ENCODE measurements at places on chromosomes 2 and 18.
A peak's percentile ranks its signal among the peaks of the same experiment; 100 is the strongest.

DNA sequence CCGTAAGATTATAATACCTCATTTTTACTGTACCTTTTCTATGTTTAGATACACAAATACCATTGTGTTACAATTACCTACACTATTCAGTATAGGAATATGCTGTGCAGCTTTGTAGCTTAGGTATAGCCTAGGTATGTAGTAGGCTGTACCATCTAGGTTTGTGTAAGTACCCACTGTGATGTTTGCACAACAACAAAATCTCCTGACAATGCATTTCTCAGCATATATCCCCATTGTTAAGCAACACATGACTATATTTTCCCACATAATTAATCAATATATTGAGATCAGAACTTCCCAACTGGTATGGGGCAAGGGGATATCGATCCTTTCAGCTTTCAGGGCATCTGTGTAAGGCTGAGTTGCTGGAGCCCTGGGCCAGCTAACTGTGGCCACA, 106.3 kb upstream of the OTX1 start:
- DNase-seq, result no peak

DNA sequence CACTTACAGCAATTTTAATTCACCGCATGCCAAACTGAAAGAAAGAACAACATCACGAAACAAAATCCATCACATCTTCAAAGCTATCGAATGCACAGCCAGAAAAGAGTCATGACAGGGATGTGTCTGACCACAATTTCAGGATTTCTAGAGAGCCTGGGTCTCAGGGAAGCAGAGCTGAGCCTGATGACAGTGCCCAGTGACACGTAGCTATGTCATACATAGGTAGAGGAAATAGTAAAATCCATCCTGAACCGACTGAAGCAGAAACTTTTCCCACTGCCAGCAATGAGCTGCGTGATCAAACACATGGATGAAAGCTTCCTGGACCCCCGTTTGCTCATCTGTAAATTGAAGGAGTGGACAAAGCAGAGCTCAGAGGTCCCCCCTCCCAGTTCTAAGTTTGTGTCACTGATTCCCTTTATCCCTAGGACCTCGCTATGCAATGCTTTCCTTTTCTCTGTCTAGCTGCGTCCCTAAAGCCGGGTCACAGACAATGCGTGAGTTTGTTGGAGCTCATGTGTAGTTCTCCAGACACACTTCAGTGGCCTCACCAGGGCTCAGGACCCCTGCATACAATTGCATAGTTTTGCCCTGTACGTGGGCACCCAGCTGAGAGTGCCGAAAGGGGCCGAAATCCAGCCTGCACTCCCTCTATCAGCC, 37.6 kb downstream of the CCBE1 start:
- no peak for DNase-seq

DNA sequence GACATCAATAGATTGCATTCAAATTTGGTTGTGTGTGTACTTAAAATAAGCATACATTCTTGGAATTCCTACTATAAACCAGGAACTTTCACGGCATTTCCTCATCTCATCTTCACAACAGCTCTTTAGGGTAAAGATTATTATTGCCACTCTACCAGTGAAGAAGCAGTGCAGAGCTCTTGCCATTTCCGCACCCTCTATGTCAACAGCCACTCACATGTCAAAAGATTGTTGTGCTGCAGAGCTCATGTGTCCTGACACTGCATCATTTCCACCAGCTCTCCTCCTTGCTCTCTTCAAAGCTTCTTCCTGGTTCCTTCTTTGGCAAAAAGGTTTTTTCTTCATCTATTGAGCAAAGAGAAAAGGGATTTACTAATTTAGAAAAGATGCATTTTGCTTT, 26.5 kb upstream of the L3MBTL4 start:
- no peak for DNase-seq

DNA sequence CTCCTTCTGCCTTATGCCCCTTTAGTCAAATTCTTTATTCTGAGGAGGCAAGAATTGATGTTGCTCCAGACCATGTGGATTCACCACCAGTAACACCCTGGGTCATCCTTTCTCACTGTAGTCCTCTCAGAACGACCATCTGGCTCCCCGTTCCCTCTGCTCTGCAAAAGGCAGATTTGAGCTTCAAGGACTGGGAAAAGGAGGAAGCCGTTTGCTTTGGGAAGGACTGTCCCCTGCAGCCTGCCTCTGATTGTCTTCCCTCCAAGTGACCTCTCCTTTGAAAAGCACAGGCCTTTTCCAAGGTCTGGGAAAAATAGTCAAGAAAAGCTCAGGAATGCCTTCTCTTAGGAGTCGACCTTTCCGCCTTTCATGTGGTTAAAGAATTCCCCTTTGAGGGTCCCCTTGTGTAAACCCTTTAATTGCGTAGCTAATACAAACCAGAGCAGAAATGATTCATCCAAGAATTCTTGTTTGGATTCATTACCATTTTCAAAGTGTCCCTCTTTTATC, 130.1 kb upstream of the COPS8 start:
- DNase-seq, result no peak

GRCh38 chr2:44168681-44169154, at the start of gene PPM1B:
TSS of gene PPM1B (plus strand) at chr2:44168875. CDS start at chr2:44201200, 32,325 bp downstream.
- peak; percentile 100 for DNase-seq

- DNase-seq, result peak; percentile 21
Observed at GRCh38 chr2:111100087-111100764, 20.5 kb upstream of the BCL2L11 start.

DNA sequence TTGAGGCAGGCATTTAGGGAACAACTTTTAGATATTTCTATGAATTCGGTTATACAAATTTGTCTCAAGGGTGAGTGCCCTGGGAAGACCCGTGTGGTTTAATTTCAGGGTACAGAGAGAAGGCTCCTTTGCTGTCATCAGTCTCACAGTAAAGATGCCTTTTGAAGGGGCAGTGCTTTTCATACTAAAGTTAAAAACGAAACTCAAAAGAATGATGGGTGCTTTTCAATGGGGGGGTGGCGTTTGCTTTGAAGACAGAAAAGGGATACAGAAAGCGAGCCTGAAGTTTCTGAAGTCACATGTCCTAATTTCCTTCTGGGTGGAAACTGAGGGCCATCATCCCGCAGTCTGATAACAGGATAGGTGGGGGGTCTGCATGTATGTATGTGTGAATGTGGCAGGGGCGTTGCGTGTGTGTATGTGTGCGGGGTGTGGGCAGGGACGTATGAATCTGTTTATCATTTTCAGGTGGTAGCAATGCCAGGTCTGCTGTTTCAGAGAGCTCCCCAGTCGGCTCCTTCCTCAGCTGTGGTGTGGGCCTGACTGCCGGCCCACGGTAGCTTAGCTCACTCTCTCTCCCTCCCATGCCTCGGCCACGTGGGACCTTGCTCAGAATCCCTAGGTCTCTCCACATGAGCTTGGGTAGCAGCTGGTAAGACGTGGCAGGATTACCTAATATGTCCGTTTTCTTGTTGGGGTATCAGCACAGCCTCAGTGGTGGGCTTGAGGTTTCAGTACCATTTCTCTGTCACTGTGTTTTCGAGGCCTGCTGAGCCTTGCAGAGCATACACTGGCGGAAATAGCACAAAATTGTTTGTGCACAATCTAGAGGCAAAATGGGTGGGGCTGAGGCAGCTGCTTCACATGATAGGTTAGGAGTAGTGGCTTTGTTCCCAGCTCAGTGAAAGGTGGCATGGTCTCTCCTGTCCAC, 32.7 kb downstream of the ARHGAP25 start:
- DNase-seq, result peak; percentile 62

GRCh38 chr2:173221937-173222594, 132.6 kb upstream of the CDCA7 start:
- DNase-seq, result no peak

DNA sequence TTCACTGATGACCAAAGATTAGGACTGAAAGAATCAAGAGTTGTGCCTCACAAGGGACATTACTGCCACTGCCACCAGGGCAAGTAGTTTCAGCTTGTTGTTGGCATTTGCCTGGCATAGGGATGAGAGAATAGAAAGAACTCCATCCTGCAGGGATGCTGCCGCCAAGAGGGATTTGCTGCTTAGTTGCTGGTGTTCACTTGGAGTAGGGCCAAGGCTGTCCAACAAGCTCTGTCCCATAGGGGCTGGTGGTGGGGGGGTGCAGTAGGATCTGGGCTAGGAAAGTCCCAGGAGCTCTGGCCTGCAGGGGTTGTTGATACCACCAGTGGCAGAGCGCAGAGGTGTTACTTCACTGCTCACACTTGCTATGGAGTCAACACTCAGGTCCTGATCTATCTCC, 84.9 kb upstream of the MGAT4A start:
- DNase-seq, result no peak

GRCh38 chr2:108926561-108927380, 62.2 kb downstream of the EDAR start:
- no peak for DNase-seq

GRCh38 chr2:162063899-162064298, 10.1 kb downstream of the DPP4 start:
- no peak for DNase-seq

- no peak for DNase-seq
Observed at GRCh38 chr2:121902171-121902591, 146.7 kb downstream of the TSN start.

DNA sequence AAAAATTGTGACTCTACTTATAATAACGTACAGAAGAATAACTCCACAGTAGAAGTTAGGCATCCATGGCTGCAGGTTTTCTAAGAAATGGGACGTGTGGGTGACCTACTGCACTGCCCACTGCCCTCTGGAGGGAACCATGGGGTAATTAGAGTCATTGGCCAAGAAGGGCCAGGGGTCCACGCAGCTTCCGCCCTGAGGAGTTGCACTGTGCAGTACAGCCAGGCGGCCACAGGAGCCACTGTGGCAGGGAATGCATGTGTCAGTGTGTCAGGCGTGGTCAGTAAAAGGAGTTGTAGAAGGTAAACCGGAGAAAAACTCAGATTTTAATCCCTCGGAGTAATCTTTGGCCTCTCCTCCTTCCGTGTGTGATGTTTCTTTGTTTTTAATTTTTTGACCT, 24.8 kb downstream of the NCK2 start:
- peak; percentile 48 for DNase-seq

DNA sequence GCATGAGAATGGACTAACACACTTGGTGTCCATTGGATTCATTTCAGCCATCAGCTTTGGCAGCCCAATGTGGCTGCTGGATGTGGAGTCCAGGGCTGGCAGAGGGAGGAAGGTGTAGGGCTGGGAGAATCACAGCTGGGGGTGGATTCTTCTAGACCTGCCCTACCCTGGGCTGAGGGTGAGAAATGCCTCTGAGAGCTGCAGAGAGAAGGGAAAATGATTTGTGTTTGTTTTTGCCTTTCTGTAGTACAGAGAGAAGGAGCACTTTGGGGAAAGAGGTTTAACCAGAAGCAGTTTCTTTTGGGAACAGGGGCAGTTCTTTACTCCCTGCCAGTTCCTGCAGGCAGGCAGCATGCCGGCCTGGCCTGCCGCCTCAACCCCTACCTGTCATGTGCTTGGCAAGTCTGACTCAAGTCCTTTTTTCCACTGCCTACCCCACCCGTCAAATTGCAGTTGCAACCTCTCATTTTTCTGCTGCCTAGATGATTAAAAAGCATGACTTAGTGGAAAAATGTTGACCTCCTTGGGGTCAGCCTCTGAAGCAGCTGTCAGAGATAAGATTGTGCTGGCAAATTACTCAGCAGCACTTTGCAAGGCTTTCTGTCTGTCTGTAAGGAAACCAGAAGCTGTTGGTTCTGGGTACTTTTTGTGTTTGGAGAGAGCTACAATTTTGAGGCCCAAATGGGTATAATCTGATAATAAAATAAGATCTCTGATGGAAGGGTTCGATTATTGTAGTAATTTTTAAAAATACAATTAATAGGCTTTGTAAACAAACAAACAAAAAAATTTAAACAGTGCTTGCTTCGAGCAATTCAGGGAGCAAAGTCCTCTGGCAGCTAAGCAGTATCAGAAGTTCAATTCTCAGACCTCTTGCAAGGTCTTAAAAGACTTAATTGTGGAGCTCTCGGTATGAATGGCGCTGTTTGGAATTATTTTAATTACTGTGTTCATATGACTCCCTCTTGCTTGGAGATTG, 21.7 kb downstream of the LBH start:
- peak; percentile 87 for DNase-seq

DNA sequence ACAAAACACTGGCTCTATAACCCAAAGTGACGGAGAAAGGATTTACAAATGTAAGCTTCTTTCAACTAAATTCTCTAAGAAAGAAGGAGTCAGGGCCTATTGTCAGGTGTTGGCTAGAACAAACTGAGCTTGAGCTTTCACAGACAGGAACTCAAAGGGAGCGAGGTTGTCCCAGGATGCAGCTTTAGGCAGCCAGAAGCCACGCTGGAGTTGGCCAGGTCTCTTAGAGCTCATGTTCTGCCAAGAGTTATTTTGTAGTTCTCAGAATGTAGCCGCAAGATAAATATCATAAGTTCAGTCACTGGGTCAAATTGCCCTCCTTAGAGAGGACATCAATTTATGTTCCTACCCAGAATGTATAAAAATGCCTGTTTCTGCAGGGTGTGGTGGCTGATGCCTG, 54.1 kb upstream of the GREB1L start:
- no peak for DNase-seq

DNA sequence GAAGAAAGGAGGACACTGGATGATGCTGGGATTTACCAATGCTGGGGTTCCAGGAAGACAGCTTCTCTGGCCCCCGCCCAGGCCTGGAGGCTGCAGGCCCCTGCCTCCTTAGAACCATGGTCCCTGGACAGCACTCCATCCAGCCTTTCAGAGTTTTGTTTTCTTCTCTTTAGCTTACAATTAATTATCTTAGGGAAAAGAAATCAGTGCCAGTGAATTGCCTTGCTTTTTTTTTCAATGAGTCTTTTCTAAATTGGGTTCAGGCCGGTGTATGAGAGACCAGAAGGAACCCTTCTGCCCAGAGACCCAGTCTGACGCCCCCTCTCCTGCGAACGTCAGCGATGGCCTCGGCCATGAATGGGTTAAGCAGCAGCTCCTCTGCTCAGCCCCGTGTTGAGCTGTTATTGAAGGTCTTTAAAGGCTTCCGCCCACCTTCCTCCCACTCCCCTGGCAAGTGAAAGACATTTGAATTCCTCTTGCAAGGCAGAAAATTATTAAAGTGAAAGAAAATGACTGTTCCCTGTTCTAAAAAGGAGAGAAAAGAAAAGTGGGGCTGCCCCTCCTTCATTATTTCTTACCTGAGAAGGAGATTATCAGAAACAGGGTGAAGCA, 65.7 kb upstream of the CHMP1B start:
- DNase-seq, result no peak

DNA sequence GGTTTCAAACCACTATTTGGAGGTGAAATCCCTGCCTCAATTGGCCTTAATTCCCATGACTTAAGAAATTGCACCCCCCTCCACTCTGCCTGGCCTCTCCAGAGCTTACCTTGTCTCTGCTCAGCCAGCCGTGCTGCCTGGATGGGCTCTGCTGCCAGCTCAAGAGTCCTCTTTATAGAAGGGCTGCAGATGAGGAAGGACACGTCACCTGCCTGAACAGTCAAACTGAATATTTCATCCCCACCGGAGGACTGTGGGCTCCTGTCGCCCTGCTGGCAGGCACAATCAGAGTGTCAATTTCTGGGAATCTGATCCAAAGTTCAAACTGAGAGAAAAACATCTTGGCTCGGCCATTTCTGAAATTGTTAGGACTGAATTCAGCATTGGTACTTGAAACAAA, at the start of gene OTOS:
Gene OTOS, minus strand, starts transcription at position 148 of the 400 bp plus-strand sequence. CDS start 332 bp downstream, outside the sequence.
- no peak for DNase-seq

DNA sequence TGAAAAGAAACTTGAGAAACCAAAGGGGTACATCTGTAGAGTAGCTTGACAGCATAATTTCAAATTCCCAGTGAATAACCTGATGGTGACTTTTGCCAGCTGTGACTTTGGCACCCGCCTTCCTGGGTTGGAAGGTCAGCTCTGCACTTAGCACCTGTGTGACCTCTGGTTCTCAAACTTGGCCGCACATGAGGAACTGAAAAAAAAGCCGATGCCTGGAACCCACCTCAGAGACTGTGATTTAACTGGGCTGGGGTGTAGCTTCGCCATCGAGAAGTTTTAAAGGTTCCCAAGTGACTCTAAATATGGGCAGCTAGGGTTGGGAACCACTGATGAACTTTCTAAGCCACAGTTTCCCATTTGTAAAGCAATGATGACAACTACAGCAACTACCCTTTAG, 6.5 kb downstream of the EFEMP1 start:
- no peak for DNase-seq
